Activated CD8-positive, alpha-beta memory T cell treated with anti-CD3 and anti-CD28 coated beads for 1 hour (primary cell): ENCODE measurements at places on chromosomes 1 and 21.

- DNase-seq = no peak
Observed at GRCh38 chr1:219188331-219188803, 14.7 kb downstream of the LYPLAL1 start.

GRCh38 chr21:35041881-35042280 is 7.2 kb downstream of the RUNX1 start:
- DNase-seq = no peak

DNA sequence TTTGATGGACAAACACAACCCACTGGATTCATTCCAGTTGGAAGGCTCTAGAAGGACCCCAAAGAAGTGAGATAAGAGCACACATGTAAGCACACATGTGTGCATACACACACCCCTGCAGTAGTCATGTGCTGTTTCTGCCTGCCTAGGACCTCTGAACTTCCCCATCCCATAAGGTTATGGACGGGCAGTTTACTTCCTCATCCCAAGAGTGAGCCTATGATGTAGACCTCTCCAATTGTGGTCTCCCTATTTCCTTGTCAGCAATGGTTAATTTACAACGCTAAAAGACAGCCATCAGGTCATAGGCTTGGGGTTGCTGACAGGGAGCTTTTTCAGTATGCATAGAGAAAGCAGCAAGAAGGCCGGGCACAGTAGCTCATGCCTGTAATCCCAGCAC is 15.4 kb upstream of the ADAR start:
- DNase-seq = no peak

GRCh38 chr1:178126741-178127185 is 32.9 kb downstream of the RASAL2 start:
- no peak for DNase-seq

DNA sequence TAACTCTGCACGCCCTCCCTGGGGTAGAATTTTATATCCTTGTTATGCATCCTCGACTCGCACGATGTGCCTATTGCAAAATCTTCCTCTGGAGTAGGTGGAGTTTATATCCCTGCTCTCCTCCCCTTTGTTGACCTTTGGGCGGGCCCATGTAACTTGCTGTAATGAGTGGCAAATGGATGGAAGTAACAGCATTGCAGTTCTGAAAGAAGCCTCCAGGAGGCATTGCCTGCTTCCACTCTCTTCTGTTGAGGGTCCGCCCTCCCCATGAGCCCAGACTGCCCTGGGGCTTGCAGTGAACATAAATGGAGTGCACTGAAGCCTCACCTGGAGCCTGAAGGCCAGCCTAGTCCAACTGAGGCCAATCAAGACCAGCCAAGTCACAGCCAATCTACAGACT is 62.2 kb upstream of the GRIK3 start:
- no peak for DNase-seq
